ENCODE measurements at places on chromosomes 1 and 21. TPM values are rescaled to one million over a fixed set of nuclear protein-coding genes. Genes with fewer than 3 reads are reported as not detected.

- no peak overlapping the region for H3K27ac ChIP-seq
- H3K4me3 ChIP-seq, result no peak overlapping the region
- H3K36me3 ChIP-seq, result no peaks in the 10 kb centered on the region
- peaks cover 22% of the 10 kb centered on the region for H3K27me3 ChIP-seq
These were observed 110.0 kb downstream of the PAX7 start for GRCh38 chr1:18740617-18741016.

DNA sequence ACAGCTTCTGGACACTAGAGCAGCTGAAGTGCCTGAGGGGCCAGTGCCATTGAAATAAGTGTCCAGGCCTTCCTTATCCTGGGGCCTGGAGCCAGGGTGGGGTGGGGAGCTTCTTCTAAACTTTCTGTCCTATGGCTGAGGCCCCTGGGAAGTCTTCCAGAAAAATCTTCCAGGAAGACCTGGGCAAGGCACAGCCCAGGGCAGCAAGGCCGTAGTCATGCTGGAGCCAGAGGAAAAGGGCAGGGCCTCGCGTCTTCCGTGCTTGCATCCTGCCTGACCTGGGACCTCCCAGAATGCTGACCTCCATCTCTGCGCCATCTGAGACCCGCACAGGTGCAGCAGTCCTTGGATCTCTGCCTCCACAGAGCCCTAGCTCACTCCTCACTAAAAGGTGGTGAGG is 96.7 kb upstream of the SLC44A3 start:
- H3K27ac ChIP-seq, result no peak overlapping the region

GRCh38 chr1:180652792-180653191 is 21.0 kb downstream of the XPR1 start:
- peaks cover 15% of the 10 kb centered on the region for H3K4me1 ChIP-seq
- H3K27me3 ChIP-seq, result no peaks in the 10 kb centered on the region
- no peak overlapping the region for H3K27ac ChIP-seq
- peaks cover 30% of the 10 kb centered on the region for H3K36me3 ChIP-seq

Gene FBXO2
- 2.5 TPM for total RNA-seq

DNA sequence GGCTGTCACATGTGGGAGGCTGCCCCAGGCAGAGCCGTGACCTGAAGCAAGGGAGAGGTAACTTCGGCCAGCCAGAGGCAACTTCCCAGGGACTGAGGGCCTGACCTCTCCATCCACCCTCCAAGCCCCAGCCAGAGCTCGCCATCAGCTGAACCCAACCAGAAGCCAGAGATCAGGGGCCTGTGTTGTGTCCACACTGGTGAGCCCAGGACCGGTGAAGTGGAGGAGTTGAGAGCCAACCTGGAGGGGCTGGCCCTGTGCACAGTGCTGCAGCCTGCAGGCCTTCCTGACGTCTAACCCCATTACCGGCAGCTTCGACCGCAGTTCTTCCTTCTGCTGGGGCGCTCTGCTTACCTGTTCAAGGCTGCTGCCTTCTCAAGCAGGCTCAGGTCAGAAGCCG is 19.6 kb upstream of the PDE9A start:
- no peak overlapping the region for H3K27ac ChIP-seq
- no peaks in the 10 kb centered on the region for H3K4me1 ChIP-seq
- H3K27me3 ChIP-seq, result no peaks in the 10 kb centered on the region
- H3K36me3 ChIP-seq, result no peaks in the 10 kb centered on the region
- H3K4me3 ChIP-seq, result no peak overlapping the region

- H3K4me1 ChIP-seq, result no peaks in the 10 kb centered on the region
- H3K27me3 ChIP-seq, result peaks cover 8% of the 10 kb centered on the region
- no peak for DNase-seq
- H3K36me3 ChIP-seq, result no peaks in the 10 kb centered on the region
These were observed 155.3 kb downstream of the NPHP4 start for GRCh38 chr1:5836776-5837440.

DNA sequence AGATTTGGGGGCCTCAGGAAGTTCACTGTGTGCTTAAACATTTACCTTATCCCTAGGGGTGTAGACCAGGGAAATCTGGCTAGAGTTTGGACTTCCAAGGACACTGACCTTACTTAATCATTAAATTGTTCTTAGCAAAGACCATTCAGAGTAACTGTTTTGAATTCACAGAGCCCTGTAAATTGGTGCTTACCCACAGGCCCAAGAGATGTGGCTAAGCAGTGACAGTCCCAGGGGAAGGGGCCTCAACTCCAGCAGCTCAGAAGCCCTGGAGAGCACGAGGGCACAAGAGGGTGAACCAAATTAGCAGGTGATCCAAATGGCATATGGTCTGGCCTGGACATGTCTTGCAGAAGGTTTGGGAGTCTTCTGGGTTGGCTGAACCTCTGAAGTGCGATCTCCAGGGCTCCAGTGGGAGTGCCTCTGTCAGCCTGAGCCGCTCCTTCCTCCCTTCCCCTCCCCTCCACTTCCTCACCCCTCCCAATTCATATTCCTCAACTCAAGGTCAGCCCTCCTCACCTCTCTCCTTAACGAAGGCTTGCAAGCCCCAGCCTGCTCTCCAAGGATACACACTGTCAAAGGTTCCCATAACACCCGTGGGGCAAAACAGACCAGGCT is 4.3 kb downstream of the PAQR7 start:
- peaks cover 27% of the 10 kb centered on the region for H3K4me1 ChIP-seq
- no peaks in the 10 kb centered on the region for H3K27me3 ChIP-seq
- H3K36me3 ChIP-seq, result no peaks in the 10 kb centered on the region
- no peak overlapping the region for H3K27ac ChIP-seq

DNA sequence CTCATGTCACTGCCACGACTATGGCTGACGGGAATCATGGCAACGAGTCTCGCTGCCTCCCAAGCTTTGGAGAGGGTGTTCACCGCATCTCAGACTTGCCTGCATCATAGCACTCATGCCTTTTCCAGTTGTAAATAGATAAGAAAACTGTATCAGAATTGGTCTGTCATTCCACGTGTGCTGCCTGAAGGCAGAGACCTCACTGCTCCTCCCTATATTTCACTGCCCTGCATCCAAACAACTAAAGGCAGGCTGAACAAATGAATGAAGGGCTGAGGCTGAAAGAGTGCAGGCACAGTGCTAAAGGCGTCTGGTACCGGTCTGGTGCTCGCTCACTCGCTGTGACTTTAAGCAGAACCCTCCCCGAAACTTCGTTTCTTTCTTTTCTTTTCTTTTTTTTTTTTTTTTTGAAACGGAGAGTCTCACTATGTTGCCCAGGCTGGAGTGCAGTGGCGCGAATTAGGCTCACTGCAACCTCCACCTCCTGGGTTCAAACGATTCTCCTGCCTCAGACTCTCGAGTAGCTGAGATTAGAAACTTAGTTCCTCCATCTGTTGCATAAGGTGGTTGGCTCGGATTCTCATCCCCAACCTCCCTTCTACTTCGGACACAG is 542 bp downstream of the EIF2B3 start:
- H3K4me3 ChIP-seq, result peak overlapping the region; percentile 100
- H3K27me3 ChIP-seq, result no peaks in the 10 kb centered on the region
- H3K4me1 ChIP-seq, result peaks cover 27% of the 10 kb centered on the region

Gene MTARC1
- total RNA-seq, result not detected

Gene FLAD1
- 46.8 TPM for total RNA-seq

Gene CA6
- total RNA-seq, result 11.3 TPM

Gene C1orf226
- 0.22 TPM for total RNA-seq

Gene PLCH2
- 16.4 TPM for total RNA-seq

- DNase-seq, result no peak
- no peaks in the 10 kb centered on the region for H3K4me1 ChIP-seq
- peaks cover 2% of the 10 kb centered on the region for H3K27me3 ChIP-seq
- no peaks in the 10 kb centered on the region for H3K36me3 ChIP-seq
- no peak overlapping the region for H3K27ac ChIP-seq
These were observed 19.8 kb upstream of the ASB17 start for GRCh38 chr1:75952016-75952415.

Gene FNDC5
- not detected for total RNA-seq

Gene SPRR2F
- total RNA-seq, result not detected

Gene DIRAS3
- not detected for total RNA-seq

GRCh38 chr1:60863131-60863530 is 219.2 kb upstream of the NFIA start:
- no peaks in the 10 kb centered on the region for H3K4me1 ChIP-seq
- no peak for DNase-seq
- H3K27ac ChIP-seq, result no peak overlapping the region
- no peaks in the 10 kb centered on the region for H3K36me3 ChIP-seq

Gene CCDC27
- not detected for total RNA-seq

- peak overlapping the region; percentile 81 for H3K4me3 ChIP-seq
- peaks cover 18% of the 10 kb centered on the region for H3K4me1 ChIP-seq
- peak; percentile 87 for DNase-seq
- H3K36me3 ChIP-seq, result no peaks in the 10 kb centered on the region
- H3K27me3 ChIP-seq, result no peaks in the 10 kb centered on the region
- H3K27ac ChIP-seq, result peak overlapping the region; percentile 83
These were observed 5.5 kb downstream of the RNF223 start for GRCh38 chr1:1068517-1069055.

- peaks cover 29% of the 10 kb centered on the region for H3K27me3 ChIP-seq
- no peak overlapping the region for H3K4me3 ChIP-seq
- no peaks in the 10 kb centered on the region for H3K36me3 ChIP-seq
- no peak for DNase-seq
- H3K4me1 ChIP-seq, result no peaks in the 10 kb centered on the region
- no peak overlapping the region for H3K27ac ChIP-seq
These were observed 17.8 kb upstream of the CHRM3 start for GRCh38 chr1:239368436-239369109.

GRCh38 chr1:201966171-201966570 is 10.9 kb downstream of the TIMM17A start:
- H3K27ac ChIP-seq, result peak overlapping the region; percentile 47
- peaks cover 88% of the 10 kb centered on the region for H3K36me3 ChIP-seq
- no peak for DNase-seq
- H3K4me1 ChIP-seq, result peaks cover 8% of the 10 kb centered on the region
- H3K27me3 ChIP-seq, result no peaks in the 10 kb centered on the region

GRCh38 chr1:50095716-50096115 is 13.0 kb upstream of the ELAVL4 start:
- H3K27me3 ChIP-seq, result peaks cover 13% of the 10 kb centered on the region
- no peaks in the 10 kb centered on the region for H3K36me3 ChIP-seq
- H3K27ac ChIP-seq, result no peak overlapping the region
- no peak overlapping the region for H3K4me3 ChIP-seq
- DNase-seq, result no peak

DNA sequence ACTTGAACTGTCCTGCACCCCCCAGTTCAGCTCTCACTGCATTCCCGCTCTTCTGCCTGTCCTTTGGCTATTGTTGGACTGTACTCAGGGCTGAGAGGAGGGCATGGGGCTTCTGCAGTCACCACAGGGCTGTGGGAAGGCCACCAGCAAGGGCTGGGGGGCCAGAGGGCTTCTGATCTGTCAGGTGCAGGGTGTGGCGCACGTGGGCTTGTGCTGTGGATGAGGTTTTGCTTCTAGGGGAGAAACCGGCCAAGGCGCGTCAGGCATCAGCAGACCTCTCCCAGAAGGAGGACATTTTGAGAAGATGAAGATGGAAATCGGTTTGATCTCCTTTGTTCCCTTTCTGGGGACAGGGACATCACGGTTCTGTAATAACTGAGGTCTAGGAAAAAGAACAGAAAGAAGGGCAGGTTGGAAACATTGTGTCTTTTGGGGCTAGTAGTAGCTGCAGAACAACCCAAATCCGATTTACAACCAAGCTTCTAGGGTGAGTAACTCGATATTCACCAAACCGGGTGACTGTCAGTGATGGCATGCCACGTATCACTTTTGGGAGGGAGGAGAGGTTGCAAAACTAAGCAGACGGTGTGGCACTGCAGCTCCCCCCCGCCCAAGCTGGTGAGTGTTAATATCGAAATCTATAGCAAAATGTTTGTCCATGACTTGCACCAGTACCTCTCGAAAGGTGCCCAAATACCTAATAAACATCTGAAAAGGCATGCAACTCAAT is 40.9 kb downstream of the AGPAT3 start:
- H3K27me3 ChIP-seq, result no peaks in the 10 kb centered on the region
- no peaks in the 10 kb centered on the region for H3K36me3 ChIP-seq
- DNase-seq, result no peak
- H3K4me3 ChIP-seq, result no peak overlapping the region

DNA sequence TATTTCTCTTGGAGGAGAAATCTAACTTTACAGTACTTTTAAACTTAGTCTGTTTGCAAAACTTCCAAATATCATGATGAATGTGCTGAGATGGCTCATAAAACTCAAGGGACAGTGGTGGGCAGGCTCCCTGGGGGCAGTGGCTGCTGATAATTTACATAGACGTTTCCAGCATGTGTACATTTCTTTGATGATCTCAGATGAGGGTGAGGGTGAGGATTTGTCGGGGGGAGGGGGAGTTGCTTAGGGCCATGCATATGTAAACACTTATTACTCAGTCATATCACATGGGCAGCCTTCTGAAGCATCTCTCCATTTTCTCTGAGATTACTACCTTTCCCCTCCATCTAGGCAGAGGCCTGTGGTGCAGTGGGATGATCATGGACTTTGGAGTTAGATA is 152.9 kb upstream of the HMGB4 start:
- no peaks in the 10 kb centered on the region for H3K4me1 ChIP-seq
- H3K4me3 ChIP-seq, result no peak overlapping the region
- H3K36me3 ChIP-seq, result no peaks in the 10 kb centered on the region

Gene PPIAL4G
- 3.0 TPM for total RNA-seq

Data from naive thymus-derived CD8-positive, alpha-beta T cell (primary cell).